GM12865 (cell line): ENCODE measurements at places on chromosomes 16 and 17.

GRCh38 chr17:82645516-82645915, 2.7 kb downstream of the WDR45B start:
- DNase-seq: no peak

- peak; percentile 45 for DNase-seq
Measured at GRCh38 chr16:28193530-28194423, 18.0 kb downstream of the XPO6 start.

DNA sequence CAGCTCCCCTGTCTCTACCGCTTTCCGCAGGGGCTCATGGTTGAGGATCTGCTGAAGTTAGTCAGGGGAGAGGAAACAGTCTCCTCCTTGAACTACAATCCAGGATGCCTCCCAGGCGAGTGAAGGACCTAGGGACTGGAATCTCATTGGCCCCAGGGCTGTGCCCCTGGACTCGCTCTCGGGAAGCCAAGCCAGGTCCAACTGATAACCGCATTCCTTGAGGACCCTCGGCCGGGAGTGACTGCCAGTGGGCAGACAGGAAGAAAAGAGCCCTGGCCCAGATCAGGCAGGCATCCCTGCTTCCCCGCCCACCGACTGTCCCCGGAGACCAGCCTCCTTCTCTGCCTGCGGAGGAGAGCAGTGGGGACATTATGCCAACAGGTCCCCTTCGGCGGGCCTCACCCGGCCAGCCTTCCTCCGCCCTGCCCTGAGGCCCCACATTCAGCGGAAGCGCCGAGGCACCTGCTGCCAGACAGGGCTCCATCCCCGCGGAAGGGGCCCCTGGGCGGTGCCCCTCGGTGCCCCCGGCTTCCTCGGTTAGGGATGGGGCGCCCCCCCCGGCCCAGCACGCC, 776 bp downstream of the LRRC75A start:
- no peak for DNase-seq

GRCh38 chr16:30786115-30786935, 680 bp downstream of the ZNF629 start:
- DNase-seq: no peak

DNA sequence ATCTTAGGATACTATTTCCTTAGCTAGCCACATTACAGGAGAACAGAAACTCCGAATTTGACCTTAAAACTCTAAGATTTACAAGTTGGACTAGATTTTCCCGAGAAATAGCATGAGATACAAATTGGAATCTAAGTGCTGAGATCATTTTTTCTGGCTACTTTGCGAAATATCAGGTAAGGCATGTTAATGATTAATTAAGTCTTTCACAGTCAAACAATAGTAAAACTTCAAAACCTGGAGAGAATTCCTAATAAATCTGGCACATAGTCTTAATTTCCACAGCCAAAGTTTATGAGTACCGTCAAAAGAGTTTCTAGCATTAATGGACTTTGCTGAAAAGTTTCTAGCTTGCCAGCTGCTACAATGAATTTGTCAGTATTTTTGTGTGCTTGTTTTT, 379.5 kb upstream of the TOM1L1 start:
- no peak for DNase-seq

- no peak for DNase-seq
Measured at GRCh38 chr17:31743797-31744196, 115.2 kb downstream of the COPRS start.

- DNase-seq: no peak
Measured at GRCh38 chr17:59516451-59516850, 49.0 kb upstream of the DHX40 start.

GRCh38 chr17:17372856-17373520, 69.8 kb downstream of the NT5M start:
- no peak for DNase-seq

GRCh38 chr16:87705771-87706277, 60.0 kb downstream of the KLHDC4 start:
- DNase-seq: no peak

- DNase-seq: no peak
Measured at GRCh38 chr16:73383988-73384365, 336.0 kb upstream of the ZFHX3 start.

DNA sequence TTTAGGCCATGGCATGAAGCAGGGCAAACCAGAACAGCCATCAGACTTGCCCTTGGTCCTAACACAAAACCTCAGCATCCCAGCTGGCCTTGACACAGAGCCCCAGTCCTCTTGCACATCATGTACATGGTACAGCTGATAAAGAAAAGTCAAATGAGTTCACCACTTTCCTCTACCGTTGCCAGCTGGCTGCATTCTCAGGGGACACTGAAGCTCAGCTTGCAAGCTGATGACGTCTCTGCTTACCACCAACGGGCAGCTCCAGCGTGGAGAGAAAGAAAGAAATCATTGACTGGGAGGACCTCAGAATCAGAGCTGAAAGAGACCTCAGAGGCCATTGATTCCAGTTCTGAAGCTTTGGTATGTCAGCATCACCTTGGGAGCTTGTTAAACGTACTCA, 80.7 kb upstream of the CES5A start:
- DNase-seq: no peak

GRCh38 chr16:31072540-31073141, 1.4 kb downstream of the ZNF668 start:
- DNase-seq: peak; percentile 56

- no peak for DNase-seq
Measured at GRCh38 chr16:80380514-80380913, 160.3 kb upstream of the DYNLRB2 start.
